ENCODE measurements at places on chromosomes 3 and 15.

DNA sequence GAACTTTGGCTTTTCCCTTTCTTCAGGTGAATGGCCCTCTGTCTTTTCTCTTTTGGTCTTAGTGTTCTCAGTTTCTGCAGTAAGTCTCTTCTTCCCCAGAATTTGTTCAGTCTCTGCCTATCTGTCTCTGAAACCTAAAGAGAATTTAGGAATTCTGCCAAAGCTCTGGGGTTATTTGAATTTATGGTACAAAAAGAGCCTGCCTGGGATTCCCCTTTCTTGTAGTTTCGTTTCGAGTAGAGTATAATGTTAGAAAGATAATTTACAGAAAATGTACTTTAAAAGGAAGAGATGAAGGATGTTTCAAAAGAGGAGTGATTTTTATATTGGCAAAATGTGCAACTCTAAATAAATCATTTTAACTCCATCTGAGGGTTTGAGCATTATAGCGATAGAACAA, 247.4 kb upstream of the SATB1 start:
- DNase-seq = no peak

DNA sequence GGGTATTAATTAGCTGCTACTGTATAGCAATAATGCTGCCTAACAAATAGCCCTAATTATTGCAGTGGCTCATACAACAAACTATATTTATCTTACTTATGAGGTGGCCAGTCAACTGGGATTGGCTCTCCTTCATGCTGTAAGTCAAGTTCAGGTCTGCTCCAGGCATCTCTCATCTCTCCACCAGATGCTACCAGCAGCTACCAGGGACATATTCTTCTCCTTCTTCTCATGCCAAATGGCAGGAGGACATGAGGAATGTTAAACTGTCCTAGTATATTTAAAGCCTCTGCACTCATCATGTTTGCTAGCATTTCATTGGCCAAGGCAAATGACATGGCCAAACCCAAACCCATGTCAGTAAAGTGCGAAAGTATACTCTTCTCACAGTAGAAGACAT, 17.3 kb downstream of the SV2B start:
- no peak for DNase-seq

DNA sequence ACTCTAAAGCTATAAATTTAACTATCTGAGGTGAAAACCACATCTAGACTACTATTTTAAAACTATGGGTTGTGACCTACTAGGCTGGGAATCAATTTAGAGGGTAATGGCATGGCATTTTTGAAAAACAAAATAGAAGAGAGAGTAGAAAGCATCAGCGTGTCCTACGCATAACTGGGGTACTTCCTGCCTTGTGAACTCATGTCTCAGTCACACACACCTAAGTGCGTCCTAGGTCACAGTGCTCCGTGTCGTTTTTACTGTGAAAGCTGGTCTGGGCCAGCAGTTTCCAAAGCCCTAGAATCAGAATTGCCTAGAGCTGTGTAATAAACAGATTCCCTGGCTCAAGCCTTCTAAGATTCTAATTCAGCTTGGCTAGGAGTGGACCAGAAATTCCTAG, 32.3 kb downstream of the RFT1 start:
- no peak for DNase-seq

DNA sequence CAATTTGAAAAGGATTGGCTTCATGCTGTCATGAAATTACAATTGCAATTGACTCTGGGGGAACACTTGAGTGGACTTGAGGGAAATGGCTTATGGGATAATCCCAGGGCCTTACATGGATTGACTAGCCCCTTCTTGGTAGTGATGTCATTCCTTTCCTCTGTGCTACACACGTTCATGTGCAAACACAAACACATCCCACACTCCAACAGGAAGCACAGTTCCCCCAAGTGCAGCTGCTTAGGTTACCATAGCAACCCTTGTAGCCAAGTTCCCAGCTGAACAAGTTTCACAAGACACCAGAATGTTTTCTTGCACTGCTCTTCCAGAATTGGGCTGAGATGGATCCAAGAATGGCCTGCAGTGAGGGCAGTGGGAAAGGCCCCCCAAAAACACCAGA, 217.0 kb downstream of the ZNF621 start:
- DNase-seq = peak; percentile 10

DNA sequence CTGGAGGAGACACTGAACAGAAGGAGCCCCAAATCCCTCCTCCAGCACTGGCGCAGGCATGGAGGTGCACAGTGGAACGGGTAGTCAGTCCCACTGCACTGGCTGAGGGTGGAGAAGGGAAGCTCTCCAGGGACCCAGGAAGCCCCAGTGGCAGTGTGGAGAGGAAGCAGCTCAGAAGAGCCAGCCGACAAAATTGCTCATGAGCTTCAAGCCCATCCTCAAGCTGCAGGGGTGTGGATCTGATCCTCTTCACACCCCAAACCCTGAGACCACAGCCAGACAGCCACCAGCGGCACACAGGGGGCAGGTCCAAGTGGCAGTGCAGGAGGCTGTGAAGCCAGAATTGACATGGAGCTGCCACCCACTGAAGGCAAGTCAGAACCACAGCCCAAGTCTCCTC, 32.1 kb downstream of the CYFIP1 start:
- DNase-seq = no peak

DNA sequence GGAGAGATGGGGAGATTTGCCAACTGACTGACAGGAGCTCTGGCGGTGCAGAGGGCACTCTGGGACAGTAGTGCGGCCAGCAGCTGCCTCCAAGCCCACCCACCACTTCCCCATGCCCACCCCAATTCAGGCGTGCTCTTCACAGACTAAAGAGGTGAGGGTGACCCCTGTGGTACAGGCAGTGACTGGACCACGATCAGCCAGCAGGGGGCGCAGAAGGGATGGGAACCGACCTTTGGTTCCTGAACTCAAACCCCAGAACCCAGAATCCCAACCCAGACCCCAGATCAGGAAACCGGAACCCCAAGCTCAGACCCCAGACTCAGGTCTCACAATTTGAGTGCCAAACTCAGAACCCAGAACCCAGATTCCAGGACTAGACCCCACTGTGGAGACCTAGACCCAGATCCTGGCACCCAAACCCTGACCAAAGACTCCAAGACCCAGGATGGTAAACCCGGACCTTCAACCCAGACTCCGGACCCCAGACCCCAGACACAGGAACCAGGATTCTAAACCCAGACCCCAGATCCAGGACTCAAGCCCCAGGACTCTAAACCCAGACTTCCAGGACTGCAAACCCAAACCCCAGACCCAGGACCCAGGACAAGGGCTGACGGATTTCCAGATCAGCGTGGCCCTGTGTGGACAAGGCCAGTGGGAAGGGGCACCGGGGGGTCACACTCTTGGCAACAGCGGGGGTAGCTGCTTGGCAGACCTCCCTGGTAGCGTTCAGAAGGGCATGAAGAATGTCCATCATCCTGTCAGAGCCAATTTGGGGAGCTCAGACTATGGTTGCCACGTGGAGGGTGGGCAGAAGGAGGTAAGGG, 3.7 kb upstream of the MYL3 start:
- peak; percentile 57 for DNase-seq

GRCh38 chr15:69926006-69926405, 171.7 kb downstream of the TLE3 start:
- peak; percentile 72 for DNase-seq

Data from EL (cell line).